ENCODE measurements at places on chromosomes 2 and 18.

GRCh38 chr2:119409506-119409905, 22.1 kb upstream of the TMEM37 start:
- DNase-seq: no peak

GRCh38 chr2:221602938-221603337, 30.8 kb upstream of the EPHA4 start:
- no peak for DNase-seq

- peak; percentile 70 for DNase-seq
Measured at GRCh38 chr2:158667586-158667985, 127.5 kb upstream of the DAPL1 start.

DNA sequence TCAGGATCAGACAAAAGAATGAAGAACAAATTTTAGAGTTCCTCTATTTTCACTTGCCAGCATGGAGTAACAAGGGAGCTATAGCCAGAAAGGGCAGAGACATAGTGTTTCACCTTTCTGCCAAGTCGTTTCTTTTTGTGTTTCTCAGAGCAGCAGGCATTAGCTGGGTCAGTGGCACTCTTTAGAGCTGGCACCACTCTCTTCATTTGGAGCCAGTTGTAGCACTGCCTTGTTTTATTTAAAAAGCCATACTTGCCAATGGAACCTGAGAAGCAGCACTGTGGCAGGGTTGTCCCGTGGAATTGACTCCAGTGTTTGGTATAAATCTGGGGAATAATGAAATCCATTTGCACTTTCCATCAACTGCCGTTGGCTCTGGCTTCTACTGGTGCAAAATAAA, 64.0 kb downstream of the LRRTM4 start:
- DNase-seq: no peak

- no peak for DNase-seq
Measured at GRCh38 chr2:42752816-42753813, 10.8 kb downstream of the OXER1 start.

All from GM23248 (cell line).